ENCODE measurements at places on chromosomes 5 and 9.

DNA sequence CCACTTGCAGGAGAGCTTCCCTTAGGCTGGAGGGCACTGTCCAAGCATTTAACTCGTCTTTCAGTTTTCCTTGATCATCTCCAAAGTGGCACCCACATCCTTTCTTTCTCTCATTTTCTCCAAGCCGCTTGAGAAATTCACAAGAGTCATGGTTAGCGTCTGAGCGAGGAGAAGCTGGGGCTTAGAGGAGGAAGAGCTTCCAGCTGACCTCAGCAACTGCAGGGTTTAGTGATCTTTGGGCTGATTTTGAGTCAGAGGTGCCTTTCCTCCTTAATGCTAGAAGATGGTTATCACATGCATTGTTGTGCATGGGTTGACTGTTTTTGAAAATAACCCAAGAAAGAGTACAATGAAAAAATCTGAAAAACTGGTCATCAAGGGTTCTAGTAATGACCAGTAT is 134.7 kb downstream of the GADD45G start:
- DNase-seq = no peak

GRCh38 chr5:72438141-72438540 is 69.1 kb downstream of the ZNF366 start:
- no peak for DNase-seq

DNA sequence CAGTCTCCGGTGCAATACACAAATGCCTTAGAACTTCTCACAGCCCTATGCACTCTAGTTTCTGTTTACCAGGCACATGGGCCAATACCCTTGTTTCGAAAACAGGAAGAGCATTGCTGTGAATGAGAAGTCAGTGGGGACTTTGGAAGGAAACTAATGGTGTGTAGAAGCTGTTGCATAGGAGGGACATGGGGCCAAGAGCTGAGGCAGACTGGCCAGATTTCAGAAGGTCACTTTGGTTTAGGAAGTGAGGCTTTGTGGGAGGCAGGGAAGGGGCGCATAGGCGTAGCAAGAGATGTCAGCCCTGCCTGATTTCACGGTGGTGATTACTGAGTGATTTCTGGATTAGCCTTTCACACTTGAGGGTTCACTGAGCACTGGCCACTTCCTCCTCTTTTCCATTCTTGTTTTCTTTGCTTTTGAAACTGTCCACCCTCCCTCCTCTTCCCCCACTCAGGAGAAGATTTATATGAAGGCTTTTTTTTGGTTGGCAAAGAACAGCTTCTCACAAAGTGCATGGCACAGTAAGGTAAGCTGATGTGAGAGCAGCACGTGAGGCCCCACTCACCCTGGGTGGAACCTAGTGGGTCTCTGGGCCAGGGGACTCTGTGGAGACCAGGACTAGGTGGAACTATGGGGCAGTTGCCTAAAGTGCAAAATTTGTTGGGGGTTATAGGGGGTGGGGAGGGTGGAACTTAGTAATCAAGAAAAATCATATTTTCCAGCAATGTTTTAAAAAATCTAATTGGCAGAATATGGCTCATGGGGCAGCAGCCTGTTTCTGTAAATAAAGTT is 6.1 kb upstream of the TMEM252 start:
- DNase-seq = no peak

DNA sequence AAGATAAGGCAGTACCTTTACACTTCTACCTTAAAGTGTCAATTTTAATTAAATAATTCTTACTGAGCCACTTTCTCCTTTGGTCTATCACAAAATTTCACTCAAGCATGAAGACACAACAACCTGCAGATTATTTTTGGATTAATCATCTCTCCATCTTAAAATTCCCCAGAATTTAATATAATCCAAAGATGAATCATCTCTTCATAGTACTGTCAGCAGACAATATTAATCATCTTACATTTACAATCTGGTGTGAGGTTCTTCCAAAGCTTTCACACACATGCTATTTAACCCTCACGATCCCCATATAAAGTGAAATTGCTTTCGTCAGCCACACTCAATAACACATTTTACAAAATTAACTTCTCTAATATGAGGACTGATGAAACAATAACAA is 43.0 kb downstream of the LHFPL2 start:
- no peak for DNase-seq

- DNase-seq = no peak
Observed at GRCh38 chr9:5620494-5620893, 8.4 kb upstream of the RIC1 start.

Measured in stimulated activated CD8-positive, alpha-beta memory T cell treated with anti-CD3 and anti-CD28 coated beads, Interleukin-7, amount 100 ng/mL, for 1 hour (primary cell).